ENCODE measurements at places on chromosomes 12 and 14.

GRCh38 chr12:1794440-1795090, 25.8 kb upstream of the LRTM2 start:
- DNase-seq, result no peak

DNA sequence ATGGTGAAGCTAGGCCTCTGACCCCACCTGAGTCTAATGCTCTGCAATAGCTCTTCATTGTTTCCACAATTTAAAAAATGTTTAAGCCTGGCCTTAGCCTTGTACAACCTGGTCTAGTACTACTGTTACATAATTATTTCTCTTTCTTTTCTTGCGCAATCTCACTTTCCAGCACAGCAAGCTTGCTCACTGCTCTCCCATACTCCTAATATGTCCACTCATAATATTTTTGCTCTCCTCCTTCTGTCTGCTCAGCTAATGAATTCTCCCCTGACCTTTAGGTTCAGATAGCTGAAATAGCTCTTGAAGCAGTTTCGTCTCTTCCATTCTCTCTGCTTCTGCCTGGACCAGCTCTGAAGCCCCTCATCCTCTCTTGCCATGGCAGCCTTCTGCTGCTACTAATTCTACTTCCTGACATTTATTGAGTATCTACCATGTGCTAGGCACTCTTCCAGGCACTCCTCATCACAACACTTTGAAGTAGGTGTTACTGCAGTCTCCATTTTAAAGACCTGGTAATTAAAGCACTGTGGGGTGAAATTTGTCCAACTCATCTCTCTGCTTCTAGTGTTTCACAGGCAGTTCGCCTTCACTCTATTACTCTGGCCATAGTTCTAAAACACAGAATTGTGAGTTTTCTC, 2.8 kb upstream of the SLC48A1 start:
- no peak for DNase-seq

GRCh38 chr12:52372216-52373154, 5.2 kb upstream of the KRT85 start:
- DNase-seq, result no peak

GRCh38 chr12:83843541-83843940, 1069.1 kb downstream of the SLC6A15 start:
- no peak for DNase-seq

- no peak for DNase-seq
Observed at GRCh38 chr12:110906985-110907384, 13.4 kb downstream of the MYL2 start.

- no peak for DNase-seq
Observed at GRCh38 chr14:30803185-30803584, 71.2 kb upstream of the COCH start.

DNA sequence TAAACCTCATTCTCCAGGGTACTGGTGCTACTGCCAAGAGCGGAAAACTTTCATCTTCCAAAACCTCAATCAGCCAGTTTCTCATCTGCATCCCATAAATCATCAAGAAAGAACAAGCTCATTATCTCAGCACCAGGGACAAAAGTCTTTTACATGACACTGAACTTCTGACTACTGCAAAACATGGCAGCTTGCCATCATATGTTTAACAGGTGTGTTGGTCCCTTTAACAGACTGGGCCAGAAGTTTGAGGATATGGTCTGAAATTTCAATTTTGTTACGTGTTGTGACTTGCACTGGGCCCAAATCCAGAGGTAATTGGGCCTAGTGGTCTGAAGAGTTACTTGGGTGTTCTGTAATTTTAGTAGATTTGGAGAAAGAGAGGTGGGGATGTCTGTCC, 305.4 kb upstream of the SEL1L start:
- no peak for DNase-seq

DNA sequence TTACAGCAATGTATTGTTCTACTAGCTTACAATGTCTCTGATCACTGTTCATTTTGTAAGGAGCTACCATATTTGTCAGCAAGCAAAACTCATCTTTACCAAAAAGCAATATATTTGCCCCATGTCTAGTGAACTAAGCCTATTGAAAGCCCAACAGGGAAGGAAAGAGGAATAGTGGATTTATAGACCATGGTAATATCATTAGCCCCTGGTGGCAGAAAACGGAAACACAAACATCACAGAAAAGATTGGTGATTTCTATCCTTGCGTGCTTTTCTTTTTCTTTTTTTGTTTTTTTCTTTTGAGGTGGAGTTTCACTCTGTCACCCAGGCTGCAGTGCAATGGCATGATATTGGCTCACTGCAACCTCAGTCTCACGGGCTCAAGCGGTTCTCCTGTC, 1562.4 kb upstream of the TMEM132C start:
- no peak for DNase-seq

GRCh38 chr12:1883513-1883912, 34.9 kb downstream of the CACNA2D4 start:
- no peak for DNase-seq

DNA sequence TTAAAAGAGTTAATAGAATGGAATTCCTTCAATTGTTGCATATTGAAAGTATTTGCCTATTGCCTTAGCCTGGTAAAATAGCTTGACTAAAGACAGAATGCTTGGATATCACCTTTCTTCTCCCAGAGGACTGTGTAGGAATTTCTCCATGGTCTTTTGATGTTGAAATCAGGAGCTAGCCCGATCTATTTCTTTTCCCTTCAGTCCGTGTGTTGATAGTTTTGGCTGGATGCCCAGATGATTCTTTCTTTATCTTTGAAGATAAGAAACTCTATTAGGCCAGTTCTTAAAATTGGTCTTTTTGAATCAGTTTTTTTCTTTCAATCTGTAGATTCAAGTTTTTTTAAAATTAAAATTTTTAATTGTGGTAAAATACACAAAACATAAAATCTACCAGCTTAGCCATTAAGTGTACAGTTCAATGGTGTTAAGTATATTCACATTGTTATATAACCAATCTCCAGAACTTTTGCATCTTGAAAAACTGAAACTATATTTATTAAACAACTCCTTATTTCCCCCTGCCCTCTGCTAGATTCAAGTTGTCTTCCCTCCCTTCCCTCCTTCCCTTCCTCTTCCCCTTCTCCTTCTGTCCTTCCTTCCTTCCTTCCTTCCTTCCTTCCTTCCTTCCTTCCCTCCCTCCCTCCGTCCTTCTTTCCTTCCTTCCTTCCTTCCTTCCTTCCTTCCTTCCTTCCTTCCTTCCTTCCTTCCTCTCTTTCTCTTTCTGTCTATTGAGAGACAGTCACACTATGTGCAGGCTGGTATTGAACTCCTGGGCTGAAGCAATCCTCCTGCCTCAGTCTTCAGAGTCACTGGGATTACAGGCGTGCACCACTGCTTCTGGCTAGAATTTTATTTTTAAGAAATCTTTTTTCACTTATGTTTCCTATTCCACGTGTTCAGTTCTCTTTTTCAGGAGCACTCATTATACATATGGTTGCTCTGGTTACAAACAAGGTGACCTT, 10.1 kb downstream of the LACRT start:
- DNase-seq, result no peak

DNA sequence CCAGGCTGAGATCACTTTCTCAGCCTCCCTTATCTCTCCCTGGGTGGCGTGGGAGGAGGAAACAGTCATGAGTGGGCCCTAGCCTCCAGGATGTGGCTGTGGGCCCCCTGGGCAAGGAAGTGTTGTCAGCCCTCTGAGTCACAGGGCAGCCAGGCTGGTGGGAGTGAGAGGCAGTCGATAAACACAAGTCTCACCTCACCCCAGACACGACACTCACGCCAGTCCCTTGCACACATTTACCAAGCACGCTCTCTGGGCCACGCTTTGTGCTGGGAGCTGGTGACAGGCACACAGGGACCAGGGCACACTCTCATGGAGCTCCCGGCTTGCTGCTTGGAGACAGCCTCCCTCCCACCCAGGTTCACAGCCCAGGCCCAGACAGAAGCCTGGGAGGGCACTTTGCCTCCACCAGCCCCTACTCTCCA, 1.9 kb upstream of the KRT79 start:
- no peak for DNase-seq

DNA sequence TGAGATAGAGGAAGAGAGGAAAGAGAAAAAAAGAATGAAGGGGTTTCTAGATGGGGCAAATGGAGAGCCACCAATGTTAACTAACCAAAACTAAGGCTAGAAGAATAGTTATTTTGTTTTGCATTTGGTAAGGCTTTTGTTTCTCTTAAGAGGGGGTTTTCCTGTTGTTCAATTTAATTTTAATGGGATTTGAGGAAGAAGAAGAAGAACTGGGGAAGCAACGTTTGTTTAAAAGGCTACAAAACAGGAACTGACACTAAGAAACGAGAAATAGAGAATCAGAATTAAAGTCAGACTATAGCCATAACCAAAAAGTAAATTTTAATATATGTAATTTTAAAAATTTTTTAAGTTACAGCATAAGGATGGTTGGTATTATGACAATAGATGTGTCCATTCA, 13.7 kb downstream of the TXNDC16 start:
- no peak for DNase-seq

DNA sequence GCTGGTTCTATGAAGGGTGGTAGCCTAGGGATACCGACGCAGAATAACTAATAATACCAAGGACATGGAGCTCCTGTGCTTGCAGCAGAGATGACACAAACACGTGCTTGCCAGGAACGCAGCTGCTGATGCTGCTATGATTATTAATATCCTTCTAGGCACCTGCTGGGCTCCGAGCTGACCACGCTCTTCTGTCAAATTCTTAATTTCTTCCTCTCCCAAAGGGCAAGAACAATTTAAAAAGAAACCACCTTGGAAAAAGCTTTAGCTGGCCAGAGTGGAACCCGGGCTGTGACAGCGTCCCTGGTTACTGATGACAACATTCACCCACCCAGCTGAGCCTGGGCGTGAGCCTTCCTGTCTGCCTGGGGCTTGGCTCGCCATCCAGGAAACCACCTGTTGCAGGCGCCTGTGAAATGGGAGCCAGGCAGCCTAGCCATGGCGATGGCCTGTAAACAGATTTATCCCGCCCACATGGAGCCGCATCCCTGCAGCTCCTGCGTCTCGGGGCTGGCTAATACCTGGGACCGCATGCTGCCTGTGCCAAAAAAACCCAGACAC, 28.8 kb downstream of the CLMN start:
- no peak for DNase-seq

- DNase-seq, result no peak
Observed at GRCh38 chr12:118190266-118190665, 54.3 kb downstream of the PEBP1 start.

- no peak for DNase-seq
Observed at GRCh38 chr12:2719392-2719791, 75.4 kb upstream of the FKBP4 start.

DNA sequence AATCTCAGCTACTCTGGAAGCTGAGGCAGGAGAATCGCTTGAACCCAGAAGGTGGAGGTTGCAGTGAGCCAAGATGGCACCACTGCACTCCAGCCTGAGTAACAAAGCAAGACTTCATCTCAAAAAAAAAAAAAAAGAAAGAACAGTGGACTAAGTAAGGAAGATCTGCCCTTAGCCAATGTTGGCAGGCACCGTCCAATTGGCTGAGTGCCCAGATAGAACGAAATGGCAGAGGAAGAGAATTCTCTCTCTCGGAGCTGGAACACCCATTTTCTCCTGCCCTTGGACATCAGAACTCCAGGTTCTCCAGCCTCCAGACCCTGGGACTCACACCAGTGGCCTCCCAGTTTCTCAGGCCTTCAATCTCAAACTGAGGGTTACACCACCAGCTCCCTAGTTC, 49.9 kb downstream of the ESR2 start:
- no peak for DNase-seq

GRCh38 chr14:24834956-24835355, 201.0 kb upstream of the GZMB start:
- DNase-seq, result no peak

GRCh38 chr12:49061157-49061650, 610 bp upstream of the KMT2D start:
- DNase-seq, result no peak

GRCh38 chr14:24659916-24660570, 26.1 kb upstream of the GZMB start:
- DNase-seq, result no peak

DNA sequence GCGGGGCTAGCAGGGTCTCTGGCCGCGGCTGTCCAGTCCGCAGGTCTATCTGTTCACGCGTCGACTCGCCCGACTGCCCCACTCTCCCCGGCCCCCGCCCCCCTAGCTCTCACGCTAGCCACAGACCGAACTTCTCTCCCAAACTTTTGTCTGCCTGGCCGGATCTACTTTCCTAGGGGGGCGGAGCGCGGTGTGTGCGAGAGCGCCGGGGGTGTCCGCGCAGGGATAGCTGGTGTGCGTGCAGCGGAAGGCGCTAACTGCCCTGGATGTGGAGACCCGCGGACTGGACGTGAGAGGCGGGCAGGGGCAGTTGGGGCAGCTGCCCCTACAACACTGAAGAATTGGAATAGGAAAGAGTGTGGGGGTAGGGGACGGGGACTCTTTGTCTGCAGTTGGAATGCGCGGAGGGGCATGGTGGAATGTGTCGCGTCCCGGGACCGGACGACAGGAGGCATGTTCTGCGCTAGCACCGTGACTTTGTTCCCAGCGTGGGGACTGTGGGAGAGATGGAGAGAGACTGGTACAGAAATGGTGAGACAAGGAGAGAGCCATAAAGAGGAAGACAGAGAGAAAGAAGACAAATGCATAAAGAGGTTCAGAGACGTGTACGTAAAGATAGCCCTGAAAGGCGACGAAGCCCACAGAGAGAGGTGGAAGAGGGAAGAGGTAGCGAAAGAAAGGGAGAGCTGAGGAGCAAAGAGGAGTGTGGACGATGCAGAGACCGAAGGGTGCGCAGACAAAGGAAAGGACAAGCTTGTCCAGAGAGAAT, at the start of gene AJUBA:
AJUBA (minus strand) TSS at position 75 of the 769 bp plus-strand sequence. CDS start 285 bp downstream, outside the sequence.
- peak; percentile 57 for DNase-seq

DNA sequence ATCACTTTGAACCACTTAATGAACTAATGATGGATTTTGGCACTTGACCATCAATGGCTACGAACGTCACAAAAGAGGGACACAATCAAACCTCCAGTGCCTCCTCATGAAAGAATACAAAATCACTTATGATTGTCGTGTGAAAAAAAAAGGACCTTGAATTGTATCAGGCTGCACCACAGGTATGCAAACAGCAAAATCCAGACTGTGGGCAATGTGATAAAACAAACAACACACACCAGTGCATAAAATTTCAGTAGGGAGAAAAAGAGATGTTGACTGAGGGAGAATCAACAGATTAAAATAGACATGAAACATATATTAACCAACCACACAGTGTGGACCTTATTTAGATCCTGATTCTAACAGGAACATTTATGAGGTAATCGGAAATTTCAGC, 2.6 kb downstream of the TSPAN8 start:
- no peak for DNase-seq

DNA sequence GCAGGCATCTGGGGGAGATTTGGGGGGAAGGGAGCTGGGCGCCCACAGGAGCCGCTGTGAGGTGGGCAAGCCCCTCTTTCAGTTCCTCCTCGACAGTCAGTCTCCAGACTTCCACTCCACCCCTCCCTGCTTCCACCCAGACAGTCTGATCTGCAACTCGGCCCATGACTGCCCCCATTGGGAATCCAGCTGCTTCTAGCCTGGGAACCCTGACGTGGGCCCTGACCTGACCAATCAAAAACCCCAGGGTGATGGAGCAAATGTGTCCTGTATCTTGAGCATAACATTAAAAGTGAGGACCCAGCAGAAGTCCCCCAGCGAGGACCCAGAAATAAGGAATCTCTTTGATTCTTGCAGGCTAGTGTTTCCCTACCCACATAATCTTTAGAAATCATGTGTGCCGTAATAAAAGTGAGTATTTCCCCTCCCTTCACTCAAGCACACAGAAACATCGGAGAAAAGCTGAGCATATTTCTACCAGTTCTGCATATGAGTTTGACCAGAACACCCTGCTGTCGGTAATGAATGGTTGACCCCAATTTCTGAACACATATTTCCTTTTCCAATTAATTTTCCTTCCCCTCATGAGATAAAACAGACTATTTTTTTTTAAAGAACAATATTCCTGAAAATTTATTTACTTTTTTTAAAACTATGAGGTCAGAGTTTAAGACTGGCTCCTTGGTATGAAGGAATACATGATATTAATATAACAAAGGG, 6.4 kb downstream of the SSH1 start:
- DNase-seq, result no peak

- no peak for DNase-seq
Observed at GRCh38 chr14:105249182-105250007, 1.1 kb downstream of the BTBD6 start.

Data from effector CD4-positive, alpha-beta T cell (primary cell).